KG1 (cell line): ENCODE measurements at places on chromosomes 6 and 20.

- no peak for DNase-seq
Measured at GRCh38 chr6:127343809-127344659, 625 bp upstream of the ECHDC1 start.

- DNase-seq, result no peak
Measured at GRCh38 chr6:161919691-161920090, 645.8 kb upstream of the AGPAT4 start.

- no peak for DNase-seq
Measured at GRCh38 chr20:503048-503737, 40.4 kb downstream of the CSNK2A1 start.

DNA sequence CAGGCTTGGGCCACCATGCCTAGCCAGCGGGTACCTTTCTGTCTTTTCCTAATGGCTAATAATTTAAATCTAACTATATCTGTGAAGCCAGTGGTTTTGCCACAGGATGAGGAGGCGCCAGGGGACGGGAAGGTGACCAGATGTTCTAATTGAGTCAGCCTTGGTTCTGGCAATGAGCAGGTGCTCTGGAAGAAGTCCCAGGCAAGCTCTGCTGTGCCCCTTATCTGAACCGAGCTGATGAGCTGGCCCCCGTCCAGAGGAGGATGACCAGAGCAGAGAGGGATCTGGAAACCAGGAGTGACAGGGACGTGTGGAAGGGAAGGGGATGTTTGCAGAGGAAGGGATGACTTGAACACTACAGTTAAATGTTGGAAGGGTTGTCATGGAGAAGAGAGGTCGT, 46.7 kb downstream of the SLC35D3 start:
- DNase-seq, result no peak

DNA sequence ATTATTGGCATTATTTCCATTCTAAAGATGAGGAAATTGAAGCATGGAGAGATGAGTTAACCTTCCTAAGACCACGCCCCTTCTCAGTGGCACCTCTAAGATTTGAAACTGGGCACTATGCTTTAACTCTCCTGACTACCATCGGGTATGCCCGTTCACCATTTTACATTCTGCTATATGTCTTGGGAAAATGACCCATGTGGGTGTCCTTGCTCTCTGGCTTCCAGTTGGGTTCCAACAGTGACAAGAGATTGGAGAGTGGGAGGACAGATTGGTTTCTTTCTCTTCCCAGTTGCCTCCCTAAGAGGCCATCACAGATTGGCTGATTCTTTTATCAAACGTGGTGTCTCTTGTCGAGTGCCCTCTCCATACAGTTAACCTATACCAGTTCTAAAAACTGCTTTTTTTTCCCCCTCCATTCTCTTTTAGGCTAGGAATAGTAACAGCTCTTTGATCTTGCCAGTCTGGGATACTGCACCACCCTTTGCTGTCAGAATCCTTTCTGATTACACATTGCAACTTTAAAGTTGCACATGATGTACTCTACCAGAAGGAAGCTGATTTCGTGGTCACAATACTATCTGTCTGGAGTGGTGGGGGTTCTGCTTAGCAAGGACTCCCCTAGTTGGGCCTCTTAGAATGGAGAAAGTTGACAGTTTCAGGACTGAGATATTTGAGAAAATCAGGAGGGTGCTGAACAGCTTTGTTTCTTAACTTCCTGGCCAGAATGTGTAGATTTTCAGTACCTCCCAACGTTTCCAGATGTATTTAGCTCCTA, 88.0 kb upstream of the ELOVL5 start:
- no peak for DNase-seq

- no peak for DNase-seq
Measured at GRCh38 chr6:27800731-27801373, 111.3 kb downstream of the OR2B2 start.
